ENCODE measurements at places on chromosomes 7 and 10.

- DNase-seq: no peak
Observed at GRCh38 chr7:150954986-150955518, 23.1 kb downstream of the KCNH2 start.

DNA sequence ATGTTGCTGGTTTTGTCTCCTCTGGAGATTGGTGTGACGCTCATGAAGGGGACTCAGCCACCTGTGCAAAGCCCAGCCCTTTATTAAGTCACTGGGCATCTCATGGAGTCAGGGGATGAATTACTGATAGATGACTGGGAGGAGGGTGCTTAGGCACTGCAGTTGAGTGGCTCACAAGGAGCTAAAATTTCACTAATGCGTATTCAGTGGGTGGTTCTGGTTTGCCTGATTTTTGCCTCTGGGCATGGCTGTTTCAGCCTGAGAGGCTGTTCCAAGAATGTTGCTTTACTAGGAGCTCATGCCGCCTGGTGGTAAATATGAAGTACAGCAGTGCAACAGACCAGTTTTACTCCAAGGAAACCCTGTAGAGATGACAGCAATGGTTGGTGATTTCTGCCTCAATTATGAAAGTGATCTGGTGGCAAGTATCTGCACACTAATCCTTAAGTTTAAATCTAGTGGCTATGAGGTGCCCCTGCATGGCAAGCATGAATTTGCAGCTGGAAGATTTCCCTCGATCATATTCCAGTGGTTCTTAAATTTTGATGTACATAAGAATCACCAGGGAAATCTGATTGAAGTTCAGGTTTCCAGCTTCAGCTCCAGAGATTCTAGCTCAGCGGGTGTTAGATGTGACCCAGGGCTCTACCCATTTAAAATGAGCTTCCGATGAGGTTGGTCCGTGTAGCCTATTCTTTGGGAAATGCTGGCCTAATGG is 19.9 kb downstream of the ACTA2 start:
- no peak for DNase-seq

DNA sequence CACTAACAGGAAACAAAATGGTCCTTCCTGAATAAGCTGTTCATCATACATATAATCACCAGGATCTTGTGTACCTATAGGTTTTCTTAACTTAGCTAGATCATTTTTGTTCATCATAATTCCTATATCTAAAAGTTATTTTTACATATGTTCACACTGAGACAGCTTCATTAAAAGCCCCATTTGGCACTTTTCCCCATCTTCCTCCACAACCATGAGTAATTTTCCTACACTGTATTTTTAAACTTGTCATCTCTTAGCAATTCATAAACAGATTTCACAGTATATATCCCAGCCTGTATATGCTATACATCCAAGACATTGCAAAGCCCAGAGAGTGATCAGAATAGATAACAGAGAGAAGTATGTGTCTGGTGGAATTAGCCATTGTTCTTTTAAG is 28.3 kb downstream of the ZNF365 start:
- DNase-seq: no peak

DNA sequence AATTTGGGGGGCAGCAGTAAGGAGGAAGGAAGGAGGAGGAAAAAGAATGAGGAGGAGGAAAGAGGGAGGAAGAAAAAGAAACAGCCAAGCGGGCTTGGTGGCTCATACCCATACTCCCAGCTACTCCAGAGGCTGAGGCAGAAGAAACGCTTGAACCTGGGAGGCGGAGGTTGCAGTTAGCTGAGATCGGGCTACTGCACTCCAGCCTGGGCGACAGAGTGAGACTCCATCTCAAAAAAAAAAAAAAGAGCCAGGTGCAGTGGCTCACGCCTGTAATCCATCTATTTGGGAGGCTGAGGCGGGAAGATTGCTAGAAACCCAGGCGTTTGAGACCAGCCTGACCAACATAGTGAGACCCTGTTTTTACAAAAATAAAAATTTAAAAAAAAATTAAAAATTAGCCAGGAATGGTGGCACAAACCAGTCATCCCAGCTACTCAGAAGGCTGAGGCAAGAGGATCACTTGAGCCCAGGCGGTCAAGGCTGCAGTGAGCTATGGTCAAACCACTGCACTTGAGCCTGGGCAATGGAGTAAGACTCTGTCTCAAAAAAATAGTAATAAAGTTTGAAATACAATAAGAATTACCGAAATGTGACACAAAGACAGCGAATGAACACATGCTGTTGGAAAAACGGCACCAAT is 14.1 kb upstream of the CRCP start:
- no peak for DNase-seq

- no peak for DNase-seq
Observed at GRCh38 chr10:30625080-30625479, 4.5 kb downstream of the LYZL2 start.

Data from substantia nigra (tissue), 51 donors.